CD4-positive, alpha-beta T cell treated with Interleukin-6 at 100 ng/mL for 8 hours (primary cell): ENCODE measurements at places on chromosomes 1 and 21.

DNA sequence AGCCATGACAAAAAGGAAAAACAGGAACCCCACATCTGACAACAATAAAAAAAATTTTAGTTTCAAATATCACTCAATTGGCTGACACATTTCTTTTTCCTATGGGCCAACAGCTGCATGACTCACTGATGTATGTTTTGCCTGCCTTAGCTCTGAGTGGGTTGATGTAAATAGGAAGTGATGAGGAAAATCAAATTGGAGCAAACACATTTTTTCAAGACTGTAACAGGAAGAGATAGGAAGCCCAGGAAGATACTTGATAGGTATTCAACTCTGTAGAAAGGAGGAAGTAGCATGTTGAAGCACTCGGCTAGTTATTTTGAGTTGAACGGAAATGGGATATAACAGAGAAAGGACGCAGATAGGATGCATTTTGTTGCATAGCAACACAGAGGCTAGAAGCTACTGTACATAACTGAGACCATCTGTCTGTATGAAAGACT, 168.0 kb upstream of the NR5A2 start:
- no peak for DNase-seq

DNA sequence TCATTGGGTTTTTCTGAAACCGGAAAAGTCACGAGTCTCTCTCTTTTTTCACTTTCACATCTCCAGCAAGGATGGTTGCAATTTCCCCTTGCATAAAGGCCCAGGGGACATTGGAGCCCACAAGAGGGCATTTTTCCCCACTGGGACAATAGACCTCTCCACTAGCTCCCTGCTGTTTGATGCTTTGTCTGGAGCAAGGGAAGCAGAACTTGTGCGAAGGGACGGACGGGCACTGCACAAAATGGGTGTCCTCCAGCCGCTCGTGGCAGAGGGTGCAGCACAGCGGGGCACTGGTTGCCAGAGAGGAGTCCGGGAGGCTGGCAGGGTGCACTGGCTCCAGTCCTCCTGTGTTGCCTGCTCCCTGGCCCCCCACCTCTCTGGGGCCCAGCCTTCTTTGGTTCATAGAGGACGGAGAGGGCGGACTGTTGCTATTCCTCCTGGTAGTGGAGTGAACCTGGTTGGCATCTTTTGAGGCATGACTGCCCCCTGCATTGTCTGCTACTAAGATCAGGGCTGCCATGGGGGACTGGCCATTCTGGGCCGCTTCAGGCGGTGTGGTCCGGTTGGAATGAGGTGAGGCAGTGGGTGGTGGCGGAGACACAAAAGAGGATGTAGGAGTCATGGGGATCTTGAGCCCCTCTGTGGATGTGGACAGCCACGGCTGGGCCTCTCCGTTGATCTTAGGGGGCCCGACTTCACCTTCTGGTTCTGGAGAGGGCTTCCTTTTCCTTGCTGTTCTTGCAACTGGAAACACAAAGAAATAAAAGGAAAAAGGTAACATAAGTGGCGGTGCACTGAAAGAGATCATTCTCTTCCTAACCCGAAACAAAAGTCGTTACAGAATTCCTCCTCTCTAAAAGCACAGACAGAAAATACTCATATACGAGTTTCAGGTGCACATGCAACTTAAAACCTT, 2.6 kb downstream of the IRF2BP2 start:
- DNase-seq, result peak; percentile 13

- no peak for DNase-seq
Measured at GRCh38 chr1:79532555-79532954, 526.0 kb upstream of the ADGRL4 start.

DNA sequence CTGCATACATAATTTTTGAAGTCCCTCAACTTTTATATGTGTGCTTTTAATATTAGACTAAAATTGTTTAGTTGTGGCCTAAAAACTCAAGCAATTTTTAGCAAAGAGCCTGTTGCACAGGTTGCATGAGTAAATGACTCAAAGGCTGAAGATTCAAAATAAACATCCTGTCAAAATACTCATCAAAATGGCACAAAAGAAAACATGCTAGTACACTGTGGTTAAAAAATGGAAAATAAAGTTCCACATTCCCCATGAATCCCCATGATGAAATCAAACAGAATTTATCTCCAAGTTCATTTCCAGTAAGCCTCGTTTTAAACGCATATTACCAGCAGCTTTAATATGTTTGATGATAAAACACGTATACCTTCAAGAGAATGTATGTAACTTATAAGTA, 230.1 kb upstream of the MAP1LC3C start:
- no peak for DNase-seq
